ENCODE measurements at places on chromosomes 7 and 10.

- no peak for DNase-seq
These were observed 136.8 kb downstream of the C10orf105 start for GRCh38 chr10:71582506-71583475.

DNA sequence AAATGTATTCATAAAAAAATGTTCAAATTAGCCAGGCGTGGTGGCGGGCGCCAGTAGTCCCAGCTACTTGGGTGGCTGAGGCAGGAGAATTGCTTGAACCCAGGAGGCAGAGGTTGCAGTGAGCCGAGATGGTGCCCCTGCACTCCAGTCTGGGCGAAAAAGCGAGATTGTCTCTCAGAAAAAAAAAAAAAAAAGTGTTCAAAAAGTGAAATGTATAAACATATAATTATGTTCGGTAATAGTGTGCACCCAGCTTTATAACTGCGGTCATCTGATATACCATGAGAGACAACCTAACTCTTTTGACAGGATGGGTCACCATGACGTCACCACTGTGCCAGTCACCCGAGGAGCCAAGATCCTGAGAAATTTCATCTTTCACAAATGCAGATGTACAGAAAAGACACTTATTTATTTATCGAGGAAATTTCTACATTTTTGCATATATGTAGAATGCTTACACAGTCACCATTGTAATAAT is 594 bp upstream of the RP9 start:
- DNase-seq = no peak

- no peak for DNase-seq
These were observed 96.6 kb upstream of the CACUL1 start for GRCh38 chr10:118851062-118852035.

DNA sequence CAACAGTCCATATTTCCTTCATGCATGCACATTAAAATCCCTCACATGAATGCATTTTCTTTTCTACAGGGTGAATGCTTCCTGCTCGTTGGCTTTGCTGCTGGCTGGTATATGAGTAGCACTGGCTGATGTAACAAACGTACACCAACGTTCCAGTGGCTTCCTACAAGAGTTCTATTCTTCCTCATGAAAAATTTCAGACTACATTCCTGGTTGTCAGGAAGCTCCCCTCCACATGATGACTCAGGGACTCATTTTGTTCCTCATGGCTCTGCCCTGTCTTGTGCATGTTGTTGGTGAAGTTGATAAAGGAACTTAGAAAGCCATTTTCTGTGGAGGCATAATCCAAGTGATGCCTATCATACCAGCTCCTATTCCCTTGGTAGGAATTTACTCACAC is 470.7 kb upstream of the KLF6 start:
- no peak for DNase-seq

DNA sequence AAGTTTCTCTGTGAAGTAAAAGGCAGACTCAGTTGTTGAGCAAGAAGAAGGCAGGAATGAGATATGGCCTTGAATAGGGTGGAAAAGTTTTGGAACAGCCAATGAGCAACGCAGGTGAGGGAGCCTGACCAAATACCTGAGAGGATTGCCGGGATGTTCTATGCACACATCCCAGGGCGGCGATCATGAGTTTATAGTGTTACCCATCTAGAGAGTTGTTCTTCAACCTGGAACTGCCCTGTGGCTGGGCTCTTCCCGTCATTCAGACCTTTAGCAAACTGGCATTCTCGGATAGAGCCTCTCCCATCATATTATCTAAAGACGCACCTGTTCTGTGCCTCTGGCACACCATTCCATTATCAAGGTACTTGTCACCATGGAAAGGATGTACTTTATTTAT is 103.0 kb upstream of the KIF5B start:
- no peak for DNase-seq
